Amniotic epithelial cell (primary cell): ENCODE measurements at places on chromosomes 2 and 18.

- DNase-seq: no peak
Measured at GRCh38 chr2:220882507-220882906, 689.6 kb downstream of the EPHA4 start.

DNA sequence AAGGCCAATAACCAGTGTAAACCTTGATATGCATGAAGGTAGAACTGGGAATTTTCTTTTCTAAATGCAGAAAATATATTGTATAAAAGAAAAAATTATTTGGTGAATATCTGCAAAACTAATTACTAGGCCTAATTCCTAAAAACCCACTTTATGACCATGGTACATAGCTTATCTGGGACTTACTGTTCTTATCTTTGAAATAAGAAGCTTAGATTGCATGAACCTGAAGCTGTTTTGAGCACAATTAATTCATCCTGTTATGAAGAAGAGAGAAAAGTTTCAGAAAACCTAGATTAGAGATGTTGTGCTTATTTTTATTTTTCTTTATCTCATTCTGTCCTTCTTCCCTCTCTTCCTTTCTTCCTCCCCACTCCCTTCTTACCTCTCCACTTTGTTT is 235.0 kb downstream of the GULP1 start:
- DNase-seq: peak; percentile 72

- peak; percentile 3 for DNase-seq
Measured at GRCh38 chr2:41495050-41495449, 552.8 kb upstream of the PKDCC start.

DNA sequence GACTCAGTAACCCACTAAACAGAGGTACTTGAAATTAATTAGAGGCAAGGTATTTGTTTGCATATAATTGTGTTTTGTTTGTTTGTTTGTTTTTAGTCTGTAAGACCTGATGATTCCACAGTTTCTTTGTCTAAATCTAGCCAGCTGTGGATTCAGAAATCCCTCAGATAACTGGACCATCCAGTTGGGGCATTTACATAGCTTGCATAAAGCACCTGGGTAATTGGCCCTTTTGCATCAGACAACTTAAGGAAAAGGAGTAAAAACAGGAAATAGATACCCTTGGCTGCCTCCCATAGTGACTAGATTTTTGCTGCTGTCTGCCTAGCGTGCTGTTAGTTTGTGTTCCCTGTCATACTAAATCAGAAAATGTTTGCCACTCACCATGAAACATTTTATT is 46.6 kb upstream of the XIRP2 start:
- no peak for DNase-seq

DNA sequence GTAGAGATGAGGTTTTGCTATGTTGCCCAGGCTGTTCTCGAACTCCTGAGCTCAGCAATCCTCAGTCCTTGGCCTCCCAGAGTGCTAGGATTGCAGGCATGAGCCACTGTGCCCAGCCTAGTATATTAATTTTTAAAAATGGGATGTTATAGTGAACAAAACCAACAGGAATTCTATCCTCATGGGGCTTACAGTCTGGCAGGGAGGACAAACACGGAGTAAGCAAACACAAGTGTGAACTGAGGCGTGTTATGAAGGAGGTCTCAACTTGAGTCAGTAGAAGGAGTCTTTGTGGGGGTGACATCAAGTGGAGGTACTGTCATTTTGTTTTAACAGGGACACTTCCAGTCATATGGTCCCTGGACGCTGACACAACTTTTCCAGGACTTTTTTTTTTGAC is 33.1 kb downstream of the EMILIN2 start:
- DNase-seq: no peak

DNA sequence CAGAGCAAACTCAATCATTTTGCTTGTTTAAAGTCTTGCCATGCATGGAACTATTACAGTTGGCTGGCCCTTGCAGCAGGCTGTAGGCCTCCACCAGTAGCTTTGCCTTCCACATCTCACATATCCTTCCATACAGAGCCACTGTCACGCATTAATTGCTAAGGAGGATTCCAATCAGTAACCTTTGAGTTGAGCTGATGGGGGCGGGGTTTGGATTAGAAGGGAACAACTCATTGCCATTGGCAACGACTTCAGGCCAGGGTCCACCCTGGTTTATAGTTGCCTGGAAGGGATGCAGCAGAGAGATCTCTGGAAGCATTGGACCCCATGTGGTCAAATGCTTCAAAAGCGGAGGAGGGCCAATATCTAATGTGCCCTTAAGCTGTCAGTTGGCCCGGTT is 63.3 kb upstream of the TTC39C start:
- no peak for DNase-seq

DNA sequence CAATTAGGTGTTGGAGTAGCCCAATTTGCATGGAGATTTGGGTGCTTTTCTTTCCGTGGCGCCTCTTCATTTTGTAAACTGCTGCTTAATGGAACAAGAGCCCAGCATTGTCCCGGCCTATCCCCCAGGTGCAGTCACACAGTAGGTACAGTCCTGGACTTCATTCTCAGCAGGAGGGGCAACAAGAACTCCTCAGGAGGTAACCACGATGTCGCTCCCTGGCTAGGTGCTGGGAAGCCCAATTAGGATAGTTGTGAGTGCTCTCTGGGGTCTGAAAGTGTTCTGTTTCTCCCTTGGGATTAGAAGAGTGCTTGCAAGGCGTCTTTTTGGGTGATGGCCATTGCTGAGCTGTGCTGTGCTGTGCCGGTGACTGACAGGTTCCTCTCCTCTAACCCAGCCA is 53.8 kb downstream of the CABLES1 start:
- no peak for DNase-seq
